Hematopoietic multipotent progenitor cell treated with erythropoietin and hydrocortisone succinate and interleukin-3 and kit ligand, for 8 days (in vitro differentiated cells): ENCODE measurements at places on chromosomes 16 and 17.

- no peak for DNase-seq
Observed at GRCh38 chr17:3665834-3666233, 2.5 kb downstream of the TAX1BP3 start.

DNA sequence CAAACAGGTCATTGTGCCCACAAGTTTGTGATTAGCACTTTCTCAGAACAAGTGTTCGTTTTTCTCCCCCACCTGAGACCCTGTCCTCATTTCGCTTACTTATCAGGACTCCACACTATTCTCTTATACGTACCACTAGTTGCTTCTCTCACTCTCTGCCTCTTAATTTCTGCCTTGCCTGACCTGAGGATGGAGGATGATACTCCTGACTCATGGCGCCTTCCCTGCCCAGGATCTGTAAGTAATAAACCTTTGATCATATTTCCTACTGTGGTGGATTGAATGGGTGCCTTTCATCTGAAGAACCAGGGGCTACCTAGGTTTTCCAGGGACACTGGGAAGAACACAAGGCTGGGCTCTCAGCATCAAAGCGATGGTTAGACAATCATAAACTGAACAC is 39.8 kb upstream of the BPTF start:
- no peak for DNase-seq

GRCh38 chr16:73743665-73744496 is 552.7 kb upstream of the PSMD7 start:
- no peak for DNase-seq

DNA sequence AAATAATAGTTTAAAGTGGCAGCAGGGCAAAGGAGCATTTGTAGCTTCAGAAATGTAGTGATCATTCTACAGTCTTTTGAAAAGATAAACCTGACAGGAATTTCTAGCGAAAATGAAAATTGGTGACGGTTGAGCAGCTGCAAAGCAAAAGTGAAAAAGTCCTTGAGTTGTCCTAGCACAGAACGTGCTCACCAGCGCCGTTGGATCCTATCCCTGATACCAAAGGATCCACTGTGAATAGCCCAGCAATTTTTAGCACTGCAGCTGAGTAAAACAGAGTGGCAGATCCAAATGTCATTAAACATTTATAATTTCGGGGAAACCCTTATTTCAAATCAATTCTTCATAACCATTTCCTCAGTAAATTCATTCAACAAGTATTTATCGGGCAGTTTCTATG is 453.8 kb upstream of the HSBP1 start:
- no peak for DNase-seq
